Right lung (tissue), 10 donors: ENCODE measurements at places on chromosomes 3 and 15. TPM values are rescaled to one million over a fixed set of nuclear protein-coding genes. Genes with fewer than 3 reads are reported as not detected.

Gene GLCE
- polyA plus RNA-seq: 55.7 TPM

Gene NAALADL2
- polyA plus RNA-seq: 8.4 TPM

DNA sequence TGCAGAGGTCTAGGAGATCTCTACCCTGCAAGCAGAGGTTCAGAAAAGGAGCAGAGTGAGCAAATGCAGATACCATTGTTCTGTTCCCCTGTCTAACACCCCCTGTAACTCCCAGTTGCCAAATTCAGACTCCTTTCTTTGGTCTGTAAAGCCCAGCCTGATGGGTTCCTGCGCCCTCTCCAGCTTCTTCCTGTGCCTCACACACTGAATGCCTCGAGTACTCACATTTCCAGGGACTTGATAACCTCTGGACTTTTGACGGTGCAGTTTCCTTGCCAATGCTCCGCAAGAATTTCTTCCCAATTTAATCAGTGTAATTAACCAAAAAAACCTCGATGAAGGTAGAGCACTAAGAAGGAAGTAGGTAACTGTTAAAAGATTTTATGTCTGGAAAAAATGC lies 19.3 kb downstream of the PDE8A start:
- no peak for DNase-seq

DNA sequence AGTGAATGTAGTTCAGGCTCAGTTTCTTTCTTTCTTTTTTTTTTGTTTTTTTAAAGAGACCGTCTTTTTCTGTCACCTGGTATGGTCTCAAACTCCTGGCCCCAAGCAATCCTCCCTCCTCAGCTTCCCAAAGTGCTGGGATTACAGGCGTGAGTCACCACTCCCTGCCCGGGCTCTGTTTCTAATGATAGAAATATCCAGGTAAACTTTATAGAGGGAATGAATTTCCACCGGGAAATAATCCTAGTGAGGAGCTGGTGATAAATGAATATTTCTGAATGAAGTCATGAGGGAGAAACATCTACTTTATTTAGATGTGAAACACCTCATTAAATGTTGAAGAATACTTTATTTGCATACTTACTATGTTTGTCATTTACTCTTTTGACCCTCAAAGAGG lies 7.2 kb downstream of the RNF13 start:
- no peak for DNase-seq

- DNase-seq: no peak
Observed at GRCh38 chr3:100875239-100875638, 118.0 kb downstream of the ABI3BP start.

DNA sequence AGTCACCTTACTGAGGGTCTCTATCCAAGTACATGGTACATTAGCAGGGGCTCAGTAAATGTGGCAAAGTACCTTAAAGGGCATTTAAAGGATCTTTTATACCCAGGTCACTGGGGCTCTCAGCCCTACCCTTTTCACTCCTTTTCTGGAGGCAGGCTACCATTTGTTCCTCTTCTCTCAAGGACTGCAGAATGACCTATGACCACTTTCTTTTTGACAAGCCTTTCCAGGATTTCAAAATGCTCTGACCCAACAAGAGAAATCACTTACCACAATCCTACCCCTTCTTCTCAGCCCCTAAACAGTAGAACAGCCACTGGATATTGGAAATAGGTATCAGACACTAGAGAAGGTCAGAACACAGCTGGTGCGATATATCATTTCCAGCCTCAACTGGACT lies 221.8 kb upstream of the TPRG1 start:
- no peak for DNase-seq
